Tongue (tissue), 3 donors: ENCODE measurements at places on chromosomes 6 and 20. TPM values are rescaled to one million over a fixed set of nuclear protein-coding genes. Genes with fewer than 3 reads are reported as not detected.

The SCAF8 gene
- 60.4 TPM for total RNA-seq

The HTR1B gene
- not detected for total RNA-seq

The FAM162B gene
- total RNA-seq, result 7.9 TPM

GRCh38 chr6:157650261-157650640 lies 172.8 kb upstream of the SNX9 start:
- DNase-seq, result peak; percentile 86

DNA sequence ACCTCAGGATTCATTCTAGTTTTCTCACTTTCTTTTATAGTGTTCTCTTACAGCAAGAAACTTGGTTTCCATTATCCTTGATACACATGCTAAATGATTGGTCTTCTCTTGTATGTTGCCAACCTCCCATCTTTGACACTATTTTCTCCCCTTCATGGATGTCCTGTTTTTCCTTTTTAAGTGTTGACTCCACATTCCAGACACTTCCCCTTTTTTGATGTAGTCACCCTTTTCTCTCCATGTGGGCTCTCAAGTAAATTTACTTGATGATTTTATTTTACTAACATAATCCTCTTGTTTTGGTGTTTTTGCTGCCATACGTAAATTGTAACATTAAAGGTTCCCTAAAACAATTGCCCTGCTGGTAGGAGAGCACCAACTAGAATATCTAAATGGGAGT lies 148.1 kb downstream of the ZFAND3 start:
- DNase-seq, result no peak

DNA sequence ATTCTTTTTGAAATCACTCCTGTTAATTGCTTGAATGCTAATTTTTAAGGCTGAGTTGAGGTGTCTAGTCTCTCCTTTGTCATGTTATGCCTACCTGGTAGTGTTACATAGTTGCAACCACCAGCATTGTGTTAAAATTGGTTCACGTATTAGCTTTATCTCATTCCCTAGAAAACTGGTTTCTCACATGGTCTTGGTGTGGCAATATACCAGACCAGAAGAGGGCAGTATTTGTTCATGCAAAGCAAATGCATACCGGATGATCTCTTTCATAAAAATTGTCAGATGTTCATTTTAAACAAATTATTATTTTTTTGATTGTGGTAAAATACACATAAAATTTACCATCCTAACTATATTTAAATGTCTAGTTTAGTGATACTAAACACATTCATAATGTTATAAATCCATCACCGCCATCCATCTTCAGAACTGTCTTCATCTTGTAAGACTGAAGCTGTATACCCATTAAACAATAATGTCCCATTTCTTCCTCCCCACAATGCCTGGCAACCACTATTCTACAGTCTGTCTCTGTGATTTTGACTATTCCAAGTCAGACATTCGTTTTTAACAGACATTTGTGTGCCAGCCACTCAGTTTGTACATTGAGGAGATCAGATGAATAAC lies 92.8 kb downstream of the ATRN start:
- DNase-seq, result peak; percentile 56

- no peak for DNase-seq
Observed at GRCh38 chr6:147407571-147407970, 100.9 kb upstream of the SAMD5 start.
